C1 segment of cervical spinal cord (tissue), 14 donors: ENCODE measurements at places on chromosomes 1 and 21.

DNA sequence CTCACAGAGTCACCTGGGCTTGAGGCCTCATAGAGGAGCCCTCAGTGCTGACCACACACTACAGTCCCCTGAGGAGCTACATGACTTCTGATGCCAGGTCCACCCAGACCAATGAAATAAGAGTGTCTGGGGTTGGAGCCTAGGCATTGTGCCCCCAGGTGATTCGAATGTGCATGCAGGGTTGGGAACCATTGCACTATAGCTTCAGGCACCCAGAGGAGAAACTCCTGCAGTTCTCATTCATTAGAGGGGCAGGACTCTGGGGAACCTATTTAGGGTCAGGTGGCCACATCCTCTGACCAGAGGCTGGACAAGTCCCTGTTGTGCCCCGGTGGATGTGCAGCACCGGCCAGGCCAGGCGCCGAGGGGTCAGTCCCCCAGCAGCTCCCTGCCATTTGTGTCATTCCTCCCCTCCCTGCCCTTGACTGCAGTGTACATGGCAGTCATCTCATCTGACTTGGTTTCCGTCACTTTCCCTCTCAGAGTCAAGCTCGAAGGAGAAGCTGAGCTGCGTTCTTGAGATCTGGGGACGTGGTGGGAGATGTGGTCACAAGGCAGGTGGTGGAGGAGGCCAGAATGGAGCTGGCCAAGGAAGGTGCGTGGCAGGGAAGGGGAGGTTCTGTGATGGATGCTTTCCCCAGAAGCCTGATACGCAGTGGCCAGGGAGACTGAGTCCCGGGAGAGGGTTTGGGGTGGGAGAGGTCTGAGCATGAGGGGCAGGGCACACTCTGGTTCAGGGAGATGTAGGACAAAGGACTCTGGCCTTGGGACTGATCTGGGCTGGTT is 6.4 kb downstream of the CLDN19 start:
- DNase-seq: no peak

- no peak for DNase-seq
Observed at GRCh38 chr1:64082459-64082858, 121.0 kb upstream of the UBE2U start.

- no peak for DNase-seq
Observed at GRCh38 chr1:218718206-218718605, 373.1 kb downstream of the TGFB2 start.

- DNase-seq: no peak
Observed at GRCh38 chr1:45172005-45172404, 34.4 kb downstream of the ZSWIM5 start.

DNA sequence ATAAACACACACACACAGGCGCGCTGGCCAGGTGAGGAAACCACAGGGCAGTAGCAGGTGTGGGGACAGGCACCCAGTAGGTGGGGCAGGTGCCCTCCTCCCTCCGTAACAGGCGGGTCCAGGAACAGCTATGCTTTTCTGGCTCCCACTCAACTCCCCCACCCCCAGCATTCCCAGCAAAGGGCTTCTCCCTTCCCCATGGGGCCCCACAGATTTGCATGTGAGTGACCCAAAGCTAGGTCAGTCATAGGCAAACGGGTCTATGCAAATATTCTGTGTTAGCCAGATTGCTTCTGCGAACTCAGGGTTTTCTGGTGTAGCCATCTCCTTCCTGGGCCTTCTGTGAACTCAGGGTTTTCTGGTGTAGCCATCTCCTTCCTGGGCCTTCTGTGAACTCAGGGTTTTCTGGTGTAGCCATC is 114.2 kb downstream of the SIK1 start:
- no peak for DNase-seq

- DNase-seq: no peak
Observed at GRCh38 chr1:185996211-185996610, 262.0 kb downstream of the HMCN1 start.

DNA sequence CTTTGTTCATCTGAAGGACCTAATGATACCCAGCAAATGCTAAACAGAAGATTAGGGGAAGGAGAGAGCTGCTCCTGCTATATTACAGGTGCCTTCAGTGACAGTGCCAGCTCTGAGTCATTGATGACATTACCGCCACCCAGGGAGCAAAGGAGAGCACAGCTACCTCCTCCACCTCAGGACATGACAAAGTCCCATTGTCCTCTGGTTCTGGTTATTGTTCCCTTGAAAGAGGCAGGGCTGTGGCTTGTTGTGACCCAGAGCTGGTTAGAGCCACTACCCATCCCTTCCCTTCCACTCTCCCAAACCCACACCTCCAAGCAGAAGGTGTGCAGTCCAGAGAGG is 363.5 kb upstream of the DUSP10 start:
- no peak for DNase-seq

DNA sequence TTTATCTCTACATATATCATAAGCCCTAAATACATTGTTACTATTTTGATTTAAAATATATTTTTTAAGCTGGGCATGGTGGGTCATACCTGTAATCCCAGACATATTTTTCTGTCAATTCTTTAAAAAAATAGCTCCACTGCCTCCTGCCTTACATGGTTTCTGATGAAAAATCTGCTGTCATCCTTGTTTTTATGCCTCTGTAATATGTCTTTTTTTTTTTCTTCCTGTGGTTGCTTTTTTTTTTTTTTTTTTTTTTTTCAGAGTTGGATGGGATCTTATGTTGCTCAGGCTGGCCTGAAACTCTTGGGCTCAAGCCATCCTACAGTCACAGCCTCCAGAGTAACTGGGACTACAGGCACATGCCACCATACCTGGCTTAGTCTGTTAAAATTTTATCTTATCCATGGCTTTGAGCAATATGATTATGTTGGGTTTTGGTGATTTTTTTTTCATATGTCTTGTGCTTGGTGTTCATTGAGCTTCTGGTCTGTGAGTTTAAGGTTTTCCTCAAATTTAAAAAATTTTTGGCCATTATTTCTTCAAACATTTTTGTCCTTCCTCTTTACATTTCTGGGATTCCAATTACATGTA is 12.4 kb upstream of the EDARADD start:
- no peak for DNase-seq

DNA sequence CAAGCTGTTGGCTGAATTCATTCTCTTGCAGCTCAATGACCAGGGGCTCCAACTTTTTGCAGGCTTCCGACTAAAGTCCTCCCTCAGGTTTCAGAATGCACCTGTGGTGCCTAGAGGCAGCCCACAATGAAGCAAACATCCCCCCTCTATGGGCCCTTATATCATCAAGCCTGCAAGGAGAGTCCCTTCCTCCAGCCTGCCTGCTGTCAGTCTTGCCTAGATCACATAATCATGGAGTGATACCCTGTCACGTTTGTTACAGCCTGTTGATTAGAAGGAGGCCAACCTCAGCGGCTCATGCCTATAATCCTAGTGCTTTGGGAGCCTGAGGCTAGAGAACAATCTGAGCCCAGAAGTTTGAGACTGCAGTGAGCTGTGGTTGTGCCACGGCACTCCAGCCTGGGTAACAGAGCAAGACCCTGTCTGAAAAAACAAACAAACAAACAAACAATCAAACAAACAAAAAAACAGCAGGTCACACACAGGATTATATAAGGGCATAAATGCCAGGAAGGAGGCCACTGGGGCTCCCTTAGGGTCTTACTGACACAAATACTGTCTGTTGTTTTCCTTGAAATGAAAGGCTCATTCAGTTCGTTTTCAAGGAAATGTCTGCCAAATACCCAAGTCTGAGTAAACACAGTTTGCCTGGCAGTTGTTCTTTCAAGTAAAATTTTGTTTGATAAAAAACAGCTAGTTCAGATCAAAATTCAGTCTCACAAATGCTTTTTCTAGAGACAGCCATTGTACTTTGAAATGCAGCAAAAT is 4.7 kb upstream of the SPRR3 start:
- peak; percentile 21 for DNase-seq

GRCh38 chr1:56153276-56153675 is 426.1 kb downstream of the PLPP3 start:
- DNase-seq: no peak

DNA sequence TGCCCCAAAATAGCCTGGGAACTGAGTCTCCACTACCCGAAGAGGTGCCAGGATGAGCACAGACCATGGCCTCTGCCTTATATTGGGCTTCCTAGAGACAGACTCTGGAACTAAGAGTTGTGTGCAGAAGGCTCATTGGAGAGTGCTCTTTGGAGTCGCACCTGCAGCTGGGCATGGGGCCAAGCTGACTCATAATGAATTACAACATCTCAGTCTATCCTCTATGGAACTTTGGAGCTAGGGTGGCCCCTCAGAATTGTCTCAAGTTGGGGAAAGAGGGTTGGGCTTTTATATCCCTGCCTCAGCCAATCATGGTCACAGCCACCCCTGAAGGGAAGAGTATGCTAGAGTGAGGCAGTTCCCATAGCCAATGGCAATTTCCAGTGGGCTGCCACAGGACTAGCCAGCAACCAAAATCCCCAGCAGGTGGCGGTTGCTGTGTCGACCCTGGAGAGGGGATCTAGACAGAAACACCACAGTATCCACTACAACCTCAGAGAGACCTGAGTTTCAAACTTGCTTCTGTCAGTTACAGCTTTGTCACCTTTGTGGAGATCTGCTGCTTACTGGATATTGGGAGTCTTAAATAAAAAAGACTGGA is 93.8 kb downstream of the DMRTA2 start:
- no peak for DNase-seq

GRCh38 chr1:226308723-226309397 is at the start of gene LIN9:
LIN9 (minus strand) TSS chr1:226309164; CDS start chr1:226309139, 25 bp downstream.
- DNase-seq: peak; percentile 78

GRCh38 chr1:231550448-231550781 is 21.9 kb downstream of the TSNAX start:
- no peak for DNase-seq

GRCh38 chr21:46152927-46153246 is 2.5 kb downstream of the FTCD start:
- no peak for DNase-seq

DNA sequence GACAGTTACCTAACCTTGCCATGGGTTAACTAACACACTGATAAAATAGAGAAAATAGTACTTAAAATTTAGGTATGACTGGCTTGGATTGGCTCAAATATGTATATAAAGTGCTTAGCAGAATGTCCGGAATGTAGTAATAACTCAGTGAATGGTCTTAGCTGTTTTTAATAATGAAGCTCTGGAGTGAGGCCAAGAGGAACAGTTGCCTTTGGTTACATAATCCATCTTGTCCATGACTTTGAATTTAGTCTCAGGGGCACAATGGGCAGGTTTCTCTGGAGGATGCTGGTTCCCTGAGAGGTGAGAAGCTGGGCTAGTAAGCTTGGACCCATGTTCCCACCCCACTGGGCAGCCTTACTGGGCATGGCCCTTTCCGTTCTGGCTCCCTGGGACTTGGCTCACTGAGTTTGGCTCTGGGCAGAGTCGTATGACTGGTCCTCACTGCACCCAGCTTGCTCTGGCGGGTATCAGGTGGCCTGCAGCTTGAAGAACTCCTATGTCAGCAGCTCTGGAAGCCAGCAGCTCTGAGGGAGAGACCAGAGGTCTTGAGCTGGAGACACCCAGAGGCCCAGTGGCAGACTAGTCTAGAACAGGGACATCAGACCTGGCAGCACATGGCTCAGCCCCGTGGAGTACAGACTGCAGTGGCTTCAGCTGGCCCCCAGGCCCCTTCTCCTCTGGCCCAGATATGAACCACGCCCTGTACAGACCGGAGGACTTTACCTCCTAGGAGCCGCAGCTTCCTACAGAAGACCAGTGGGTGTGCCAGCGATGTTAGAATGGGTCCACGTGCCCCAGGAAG is 40.4 kb downstream of the TENT5C start:
- no peak for DNase-seq

DNA sequence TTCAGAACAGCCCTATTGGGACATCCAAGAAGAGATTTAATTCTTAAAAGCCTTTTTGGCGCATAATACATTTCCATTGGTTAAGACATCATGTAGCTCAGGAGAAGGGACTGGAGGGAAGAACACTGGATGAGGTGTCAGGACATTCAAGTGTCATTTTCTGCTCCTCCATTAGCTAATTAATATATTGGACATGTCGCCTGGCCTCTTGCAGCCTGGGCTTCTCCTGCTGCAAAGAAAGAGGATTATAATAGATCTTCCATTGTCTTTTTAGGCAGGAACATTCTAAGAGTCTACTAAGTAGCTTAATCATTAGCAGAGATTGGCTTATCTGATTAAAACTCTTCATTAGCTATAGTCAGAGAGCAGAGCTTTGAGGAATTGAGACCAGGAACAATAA is 151.7 kb upstream of the COA6 start:
- DNase-seq: no peak

GRCh38 chr1:23522244-23522982 is 8.6 kb downstream of the E2F2 start:
- no peak for DNase-seq

- DNase-seq: no peak
Observed at GRCh38 chr1:64944913-64945312, 21.4 kb downstream of the JAK1 start.

DNA sequence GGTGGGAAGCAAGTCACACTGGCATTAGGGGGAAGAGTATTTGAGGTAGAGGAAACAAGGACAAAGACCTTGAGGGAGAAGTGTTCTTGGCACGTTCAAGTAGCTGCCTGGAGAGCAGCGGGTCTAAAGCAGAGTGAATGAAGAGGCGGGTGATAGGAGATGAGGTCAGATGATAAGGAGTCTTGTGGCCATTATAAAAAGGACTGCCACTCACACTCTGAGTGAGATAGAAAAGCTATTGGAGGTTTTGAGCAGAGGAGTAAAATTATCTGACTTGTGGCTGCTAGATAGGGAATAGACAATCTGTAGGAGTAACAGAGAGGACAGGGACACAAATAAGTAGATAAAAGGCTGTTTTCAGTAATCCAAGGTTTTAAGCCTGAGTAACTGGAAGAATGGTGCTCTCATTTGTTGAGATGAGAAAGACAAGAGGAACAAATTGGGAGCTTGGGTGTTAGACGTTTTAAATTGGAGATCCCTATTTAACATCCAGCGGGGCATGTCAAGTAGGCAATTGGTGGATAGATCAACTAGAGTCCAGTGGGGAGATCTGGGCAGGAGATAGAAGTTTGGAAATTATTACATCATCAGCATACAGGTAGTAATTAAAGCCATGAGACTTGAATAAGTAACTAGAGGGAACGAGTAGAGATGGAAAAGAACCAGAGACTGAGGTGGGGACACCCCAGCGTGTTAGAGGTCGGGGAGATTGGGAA is 43.7 kb downstream of the HENMT1 start:
- no peak for DNase-seq

- DNase-seq: no peak
Observed at GRCh38 chr1:162993846-162994245, 75.3 kb upstream of the RGS4 start.

DNA sequence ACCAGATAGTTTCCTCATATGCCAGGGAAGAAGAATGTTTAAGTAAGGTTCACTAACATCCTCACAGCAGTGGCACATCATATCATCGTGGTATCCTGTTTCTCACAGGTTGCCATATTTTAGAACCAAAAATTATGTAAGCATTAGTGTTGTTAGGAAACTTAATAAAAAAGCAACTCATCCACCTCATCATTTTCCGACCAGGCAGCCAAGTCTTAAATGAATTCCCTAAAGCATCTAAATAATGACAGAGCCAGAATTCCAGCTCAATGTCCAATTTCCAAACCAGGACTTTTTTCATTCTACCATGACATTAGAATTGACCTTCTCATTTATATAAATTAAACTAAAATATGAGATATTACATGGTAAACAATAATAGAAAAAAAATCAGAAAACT is 272.7 kb downstream of the NTNG1 start:
- no peak for DNase-seq
